Mucosa of gallbladder (tissue), 1 donor: ENCODE measurements at places on chromosomes 1 and 21. TPM values are rescaled to one million over a fixed set of nuclear protein-coding genes. Genes with fewer than 3 reads are reported as not detected.

DNA sequence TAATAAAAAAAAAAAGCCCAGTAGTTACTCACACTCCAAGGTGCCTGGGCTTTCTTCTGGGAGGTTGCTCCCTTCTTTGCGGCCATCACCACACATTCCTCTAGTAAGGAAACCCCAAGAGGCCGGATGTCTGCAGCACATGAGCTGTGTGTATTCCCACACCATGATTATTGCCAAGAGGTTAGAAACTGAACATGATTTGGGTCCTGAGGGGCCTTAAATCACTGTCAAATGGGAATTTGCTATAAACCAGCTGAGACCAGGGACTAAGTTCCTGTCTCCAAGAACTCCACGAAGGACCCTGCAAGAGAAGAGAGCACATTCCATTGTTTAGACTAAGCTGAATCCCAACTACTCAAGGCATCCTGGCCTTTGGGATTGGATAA lies 85.3 kb upstream of the SSX2IP start:
- DNase-seq: no peak

GRCh38 chr1:1281533-1282321 lies 1.5 kb downstream of the SCNN1D start:
- peak; percentile 86 for DNase-seq

JAM2 gene
- 27.4 TPM for total RNA-seq

MSH4 gene
- 0.32 TPM for total RNA-seq

DIRAS3 gene
- 14.0 TPM for total RNA-seq

RAB42 gene
- 1.8 TPM for total RNA-seq
